Left forelimb (tissue), 1 donor: ENCODE measurements at places on chromosomes 2 and 18.

GRCh38 chr18:34280000-34280399, 55.3 kb upstream of the NOL4 start:
- no peak for DNase-seq

DNA sequence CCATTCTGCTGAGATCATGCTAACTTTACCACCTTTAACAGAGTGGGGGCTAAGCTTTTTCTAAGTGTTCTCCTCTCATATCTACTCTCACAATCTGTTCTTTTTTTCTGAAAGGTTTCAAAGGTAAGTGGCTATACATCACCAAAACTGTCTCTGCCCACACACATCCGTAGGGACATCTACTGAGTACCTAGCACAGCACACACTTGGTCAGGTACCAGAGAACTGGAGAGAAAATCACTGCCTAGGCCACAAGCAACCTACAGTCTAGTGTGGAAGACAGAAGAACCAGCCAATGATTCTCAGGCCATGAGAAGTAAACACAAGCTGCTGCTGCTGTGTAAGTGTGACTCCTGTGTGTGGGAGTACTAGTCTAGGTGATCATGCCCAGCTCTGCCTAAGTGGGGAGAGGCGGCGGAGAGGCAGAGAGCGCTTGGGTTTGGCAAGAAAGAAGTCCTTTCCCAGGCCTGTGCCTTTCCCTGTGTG, 176.1 kb upstream of the ZFP36L2 start:
- DNase-seq = no peak

DNA sequence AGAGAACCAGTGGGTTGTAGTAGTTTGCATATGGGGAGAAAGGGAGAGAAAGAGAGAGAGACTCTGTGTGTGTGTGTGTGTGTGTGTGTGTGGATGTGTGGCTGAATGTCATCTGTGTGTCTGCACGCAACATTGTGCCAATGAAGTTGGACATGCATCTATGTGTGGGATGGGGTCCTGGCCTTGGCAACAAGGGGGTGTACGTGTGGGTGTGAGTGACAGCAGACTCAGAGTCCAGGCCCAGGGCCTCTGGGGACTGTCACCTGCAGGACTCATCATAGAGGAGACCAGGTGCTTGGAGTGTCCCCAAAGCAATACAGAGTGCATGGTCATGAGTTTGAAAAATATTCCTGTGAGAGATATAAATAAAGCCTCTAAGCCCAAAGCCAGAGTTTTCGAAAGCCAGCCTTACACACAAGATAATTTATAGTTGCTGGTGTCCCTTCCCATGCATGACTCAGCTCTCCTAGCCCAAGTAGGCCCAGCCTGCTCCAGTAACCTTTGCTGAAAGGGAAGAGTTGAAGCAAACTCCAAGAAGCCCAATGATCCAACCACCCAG, 59.9 kb downstream of the TNP1 start:
- DNase-seq = no peak

DNA sequence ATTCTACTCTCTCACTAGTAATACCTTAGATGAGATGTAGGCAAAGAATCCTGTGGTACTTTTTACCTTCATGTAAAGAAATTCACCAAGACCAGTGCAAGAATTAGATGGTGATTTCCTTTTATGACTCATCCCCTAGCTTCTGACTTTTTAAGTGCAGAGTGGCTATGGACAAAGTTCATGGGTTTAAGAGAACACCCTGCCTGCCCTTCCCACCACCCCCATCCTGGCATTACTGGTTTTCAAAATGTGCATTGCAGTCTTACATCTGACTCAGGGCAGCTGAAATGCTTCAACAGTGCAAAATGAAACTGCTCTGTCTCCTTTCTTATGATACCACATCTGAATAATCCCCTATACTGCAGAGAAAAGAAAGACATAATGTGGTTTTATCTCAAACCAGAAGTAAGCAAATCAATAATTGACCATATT, 22.6 kb downstream of the MAIP1 start:
- DNase-seq = no peak

DNA sequence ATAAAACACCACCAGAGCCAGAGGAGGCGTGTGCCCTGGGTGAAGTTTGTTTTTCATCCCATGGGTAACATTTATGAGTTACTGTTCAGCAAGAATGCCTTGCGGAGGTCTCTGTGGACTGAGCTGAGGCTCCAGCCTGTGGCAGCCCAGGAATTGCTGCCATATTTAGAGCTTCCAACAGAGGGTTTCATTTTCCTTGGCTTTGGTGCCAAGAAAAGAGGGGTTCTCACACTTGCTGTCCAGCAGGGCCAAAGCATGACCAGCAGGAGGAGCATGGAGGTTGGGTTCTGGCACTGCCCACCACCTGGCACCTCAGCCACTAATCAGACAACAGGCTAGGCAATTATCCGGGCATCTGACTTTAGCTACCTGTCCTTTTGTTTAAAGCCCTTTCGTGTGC, 36.7 kb downstream of the EPAS1 start:
- no peak for DNase-seq

GRCh38 chr2:47490406-47490805, 87.5 kb downstream of the MSH2 start:
- DNase-seq = no peak

DNA sequence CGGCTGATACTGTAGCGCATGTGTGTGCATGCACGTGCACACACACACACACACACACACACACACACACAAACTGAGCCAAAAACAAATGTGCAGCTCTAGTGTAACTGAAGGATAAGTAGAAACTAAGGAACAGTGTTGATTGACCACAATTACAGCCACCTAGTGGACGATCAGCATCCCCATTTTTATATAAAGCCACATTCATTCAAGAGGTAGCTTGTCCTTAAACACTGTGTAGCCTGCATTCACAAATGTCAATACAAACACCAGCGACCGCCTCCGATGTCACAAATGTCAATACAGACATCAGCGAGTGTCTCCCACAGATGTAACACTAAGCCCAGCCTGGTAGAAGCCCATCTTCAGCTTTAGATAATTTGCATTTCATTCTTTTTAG, 167.4 kb downstream of the PTGR3 start:
- DNase-seq = no peak

GRCh38 chr2:190641469-190641868, 7.4 kb upstream of the NAB1 start:
- DNase-seq = no peak

DNA sequence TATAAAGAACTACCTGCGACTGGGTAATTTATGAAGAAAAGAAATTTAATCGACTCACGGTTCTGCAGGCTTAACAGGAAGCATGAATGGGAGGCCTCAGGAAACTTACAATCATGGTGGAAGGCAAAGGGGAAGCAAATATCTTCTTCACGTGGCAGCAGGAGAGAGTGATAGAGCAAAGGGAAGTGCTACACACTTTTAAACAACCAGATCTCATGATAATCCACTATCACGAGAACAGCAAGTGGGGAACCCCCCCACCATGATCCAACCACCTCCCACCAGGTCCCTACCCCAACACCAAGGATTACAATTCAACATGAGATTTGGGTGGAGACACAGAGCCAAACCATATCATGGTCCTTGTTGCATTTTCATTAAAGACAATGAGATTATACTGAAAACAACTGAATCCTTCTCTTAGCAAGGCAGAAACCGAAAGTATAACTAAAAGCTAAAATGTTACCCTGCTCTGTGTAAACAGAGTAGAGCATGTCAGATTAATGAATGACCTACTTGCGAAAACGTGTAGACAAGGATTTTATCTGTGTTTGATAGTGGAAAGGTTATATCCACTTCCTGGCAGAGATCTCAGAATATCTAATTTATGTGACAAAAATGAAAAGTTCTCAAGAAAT, 60.1 kb upstream of the RBBP8 start:
- no peak for DNase-seq

GRCh38 chr2:214079032-214079431, 331.8 kb upstream of the VWC2L start:
- DNase-seq = no peak

GRCh38 chr2:15777795-15778371, 162.5 kb upstream of the MYCN start:
- DNase-seq = no peak

GRCh38 chr2:136395582-136395981, 277.6 kb upstream of the CXCR4 start:
- DNase-seq = no peak

- no peak for DNase-seq
Observed at GRCh38 chr18:49360582-49360981, 99.9 kb downstream of the DYM start.

DNA sequence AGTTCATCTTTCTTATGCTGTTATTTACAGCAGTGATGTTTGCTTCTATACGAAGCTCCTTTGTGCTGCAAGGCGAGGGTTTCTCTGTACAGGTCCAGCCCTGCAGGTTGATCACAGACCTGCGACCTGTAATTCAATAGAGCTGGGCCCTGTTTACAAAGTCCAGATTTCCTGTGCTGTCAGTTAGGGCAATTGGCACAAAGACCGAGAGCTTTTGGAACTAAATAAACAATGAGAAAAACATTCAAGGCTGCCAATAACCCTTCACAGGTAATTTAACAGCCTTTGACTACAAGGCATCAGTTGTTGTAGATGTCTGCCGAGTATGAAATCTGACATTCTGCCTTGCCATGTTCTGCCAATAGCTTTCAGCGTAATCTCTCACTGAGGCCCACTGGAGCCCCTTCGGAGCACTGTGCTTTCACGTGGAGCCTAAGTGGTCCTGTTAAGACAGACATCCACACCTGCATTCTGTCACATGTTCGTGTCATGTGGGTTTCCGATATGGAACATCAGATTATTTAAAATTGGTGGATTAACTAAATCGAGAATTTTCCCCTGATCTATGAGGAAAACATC, 232.5 kb downstream of the PTGR3 start:
- DNase-seq = no peak

DNA sequence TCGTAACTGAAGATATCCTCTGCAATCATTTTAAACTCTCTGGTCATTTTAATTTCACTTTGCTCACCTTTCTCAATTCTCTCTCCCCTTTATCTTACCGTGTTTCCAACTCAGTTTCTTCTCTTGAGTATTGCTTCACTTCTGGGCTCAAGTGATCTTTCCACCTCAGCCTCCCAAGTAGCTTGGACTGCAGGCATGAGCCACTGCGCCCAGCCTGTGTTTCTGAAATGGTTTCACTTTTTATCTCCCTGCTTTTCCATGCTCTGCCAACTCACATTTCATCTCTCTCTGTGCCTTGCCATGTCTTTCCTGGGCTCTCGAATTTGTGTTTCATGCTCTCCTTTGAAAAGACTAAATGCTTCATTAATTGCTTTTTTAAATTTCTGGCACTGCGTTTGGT, 30.5 kb upstream of the TMEM131 start:
- DNase-seq = no peak

DNA sequence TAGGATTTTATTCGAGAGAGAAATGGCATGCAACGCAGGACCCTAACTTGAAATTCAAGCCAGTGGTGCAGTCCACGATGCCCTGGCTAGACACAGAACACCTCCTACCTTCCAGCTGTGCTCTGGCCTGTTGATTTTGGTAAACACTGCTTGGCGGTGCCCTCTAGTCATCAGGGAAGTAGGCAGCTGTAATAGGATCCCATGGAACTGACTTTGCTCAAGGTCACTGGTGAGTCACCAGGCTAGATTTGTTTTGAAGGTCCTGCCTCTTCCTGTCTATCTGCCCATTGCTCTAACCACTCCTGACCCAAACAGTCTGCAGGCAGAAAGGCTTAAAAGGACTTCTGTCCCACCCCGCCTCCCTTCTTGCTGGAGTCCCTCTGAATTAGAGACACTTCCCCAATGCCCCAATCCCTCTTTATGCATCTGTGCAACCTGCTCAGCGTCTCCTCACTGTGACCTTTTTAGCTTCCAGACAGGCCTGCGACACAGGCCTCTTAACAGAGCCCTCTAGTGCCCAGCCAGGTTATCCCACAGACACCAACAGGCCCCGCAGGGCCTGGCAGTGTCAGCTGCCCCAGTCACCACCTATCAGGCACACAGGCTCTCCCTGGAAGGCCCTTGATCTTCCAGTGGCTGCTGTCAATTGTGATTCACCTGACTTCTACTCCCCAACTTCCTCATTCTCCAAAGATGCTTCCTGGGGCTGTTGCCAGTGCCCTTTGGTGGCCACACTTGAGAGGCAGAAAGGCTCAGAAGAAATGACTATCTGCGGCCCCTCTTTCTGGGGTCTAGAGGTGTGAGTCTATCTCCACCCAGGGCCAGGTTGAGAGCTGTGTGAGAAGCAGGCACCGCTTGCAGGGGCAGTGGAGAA, 5.2 kb downstream of the TMEM127 start:
- no peak for DNase-seq

GRCh38 chr2:103287746-103288145, 525.9 kb downstream of the TMEM182 start:
- DNase-seq = no peak

DNA sequence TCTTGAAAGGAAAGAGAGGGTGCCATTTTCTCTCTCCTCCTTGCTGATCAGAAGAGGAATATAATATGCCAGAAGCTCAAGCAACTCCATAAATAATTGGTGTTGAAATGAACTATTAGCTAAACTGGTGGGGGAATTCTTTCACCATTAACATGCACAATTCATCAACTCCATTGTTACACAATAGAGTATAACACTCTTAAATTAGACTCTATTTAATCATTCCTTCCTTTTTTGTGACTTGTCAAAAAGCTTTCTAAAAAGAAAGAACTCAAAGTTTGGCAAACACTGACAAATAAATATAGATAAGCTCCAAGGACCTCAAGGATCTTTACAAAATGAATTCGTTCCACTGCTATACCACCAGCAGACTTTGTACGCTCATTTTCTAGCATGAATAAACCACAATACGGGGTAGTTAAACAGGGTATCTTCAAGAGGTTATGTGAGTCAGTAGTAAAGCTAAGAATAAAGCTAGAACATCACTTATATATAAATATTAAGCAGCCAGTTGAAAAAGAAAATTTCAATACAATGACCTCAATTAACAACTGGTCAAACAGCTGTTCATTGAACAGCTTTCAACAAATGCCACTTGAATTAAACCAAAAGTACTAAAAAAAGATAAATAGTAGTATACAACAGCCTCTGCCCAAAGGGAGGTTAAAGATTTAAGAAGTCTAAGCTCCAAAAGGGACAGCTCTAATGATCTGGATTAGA, 6.4 kb downstream of the TRAK2 start:
- DNase-seq = no peak

DNA sequence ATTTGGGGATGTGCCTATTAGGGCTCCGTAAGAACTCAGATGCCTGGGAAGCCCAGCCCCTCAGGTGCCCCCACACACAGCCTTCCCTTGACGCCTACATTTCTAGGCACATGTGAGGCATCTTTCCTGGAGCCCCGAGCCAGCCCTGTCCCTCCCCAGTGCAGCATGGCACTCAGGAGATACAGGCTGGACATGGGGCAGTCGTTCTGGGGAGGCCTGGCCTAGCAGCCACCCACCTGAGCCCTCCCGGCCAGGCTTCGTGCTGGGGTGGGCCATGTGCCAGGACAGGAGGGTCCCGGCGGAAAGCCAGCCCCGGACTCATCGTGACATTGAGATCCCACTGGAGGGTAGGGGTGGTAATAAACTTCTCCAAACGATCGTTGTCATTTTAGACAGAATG, 15.2 kb downstream of the BOK start:
- no peak for DNase-seq

DNA sequence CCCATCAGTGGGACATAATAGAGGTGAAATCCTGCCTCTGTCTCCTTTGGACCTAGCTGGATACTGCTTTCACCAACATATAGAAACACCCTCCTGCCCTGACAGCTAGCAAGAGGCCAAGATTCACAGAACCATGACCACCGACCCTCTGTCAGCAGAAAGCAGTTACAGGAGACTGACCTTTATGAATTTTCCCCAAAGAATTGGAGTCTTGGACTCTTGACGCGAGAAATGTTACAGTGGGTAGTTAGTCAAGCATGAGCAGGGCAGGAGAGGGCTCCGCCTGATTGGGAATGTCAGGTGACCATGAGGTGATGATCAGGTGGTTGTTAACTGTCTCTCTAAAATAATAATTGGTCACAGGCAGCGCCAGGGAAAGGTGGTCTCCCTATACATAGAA, 1002.3 kb downstream of the TDRD15 start:
- DNase-seq = no peak
